ENCODE measurements at places on chromosomes 1 and 21.

DNA sequence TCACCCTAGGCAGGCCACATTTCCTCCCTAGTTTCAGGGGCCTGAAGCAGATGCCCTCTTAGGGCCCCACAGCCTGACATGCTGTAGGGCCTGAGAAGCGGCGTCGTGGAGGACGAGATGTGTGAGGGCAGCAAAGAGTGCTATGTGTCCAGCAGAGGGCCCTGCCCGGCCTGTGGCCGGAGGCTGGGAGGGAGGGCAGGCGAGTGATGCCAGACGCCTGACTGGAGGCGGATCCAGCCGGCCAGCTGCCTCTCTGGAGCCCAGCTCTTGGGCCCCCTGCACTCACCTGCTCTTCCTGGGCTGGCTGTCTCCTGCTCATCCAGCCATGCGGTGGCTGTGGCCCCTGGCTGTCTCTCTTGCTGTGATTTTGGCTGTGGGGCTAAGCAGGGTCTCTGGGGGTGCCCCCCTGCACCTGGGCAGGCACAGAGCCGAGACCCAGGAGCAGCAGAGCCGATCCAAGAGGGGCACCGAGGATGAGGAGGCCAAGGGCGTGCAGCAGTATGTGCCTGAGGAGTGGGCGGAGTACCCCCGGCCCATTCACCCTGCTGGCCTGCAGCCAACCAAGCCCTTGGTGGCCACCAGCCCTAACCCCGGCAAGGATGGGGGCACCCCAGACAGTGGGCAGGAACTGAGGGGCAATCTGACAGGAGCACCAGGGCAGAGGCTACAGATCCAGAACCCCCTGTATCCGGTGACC, at the start of gene GPR37L1:
Gene GPR37L1 (plus strand): TSS at position 279 of the 697 bp plus-strand sequence. CDS start 47 bp downstream, at position 326.
- DNase-seq, result no peak

GRCh38 chr1:117366177-117367045, 838 bp upstream of the MAN1A2 start:
- DNase-seq, result peak; percentile 83

DNA sequence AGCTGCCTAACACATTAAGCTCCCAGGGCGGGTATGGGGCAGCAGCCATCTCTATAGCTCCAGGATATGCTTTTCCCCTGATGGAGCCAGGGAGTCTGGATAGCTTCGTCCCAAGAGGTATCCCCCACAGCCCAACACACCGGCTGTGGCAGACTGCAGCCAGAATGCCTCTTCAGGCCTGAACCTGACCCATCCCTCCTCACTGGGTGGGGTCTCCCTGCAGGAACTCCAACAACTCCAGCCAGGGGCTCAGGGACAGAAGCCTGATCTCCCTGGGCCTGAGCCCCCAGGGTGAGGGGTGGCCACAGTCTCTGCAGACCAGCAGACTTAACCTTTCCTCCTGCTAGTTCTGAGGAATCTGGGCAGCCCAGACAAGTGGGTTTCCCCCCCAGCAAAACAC, 159.9 kb downstream of the LRRIQ3 start:
- no peak for DNase-seq

DNA sequence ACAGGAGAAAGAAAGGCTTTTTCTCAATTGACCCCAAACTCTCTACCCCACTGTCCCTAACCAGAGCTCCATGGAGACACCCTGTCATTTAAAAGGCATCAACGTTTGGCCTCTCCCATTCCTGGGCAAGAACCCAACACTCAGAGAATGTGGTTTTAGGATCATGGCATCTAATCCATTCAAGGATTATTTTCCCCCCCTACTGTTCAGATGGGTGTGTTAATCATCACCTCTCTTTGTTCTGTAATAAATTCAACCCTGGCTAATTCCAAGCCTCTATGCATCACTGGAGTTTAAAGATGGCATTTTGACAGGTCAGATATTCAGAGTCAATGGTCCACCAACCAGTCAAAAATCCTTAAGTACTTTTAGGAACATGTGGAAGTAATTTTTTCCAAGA, 42.7 kb downstream of the TBX15 start:
- no peak for DNase-seq

DNA sequence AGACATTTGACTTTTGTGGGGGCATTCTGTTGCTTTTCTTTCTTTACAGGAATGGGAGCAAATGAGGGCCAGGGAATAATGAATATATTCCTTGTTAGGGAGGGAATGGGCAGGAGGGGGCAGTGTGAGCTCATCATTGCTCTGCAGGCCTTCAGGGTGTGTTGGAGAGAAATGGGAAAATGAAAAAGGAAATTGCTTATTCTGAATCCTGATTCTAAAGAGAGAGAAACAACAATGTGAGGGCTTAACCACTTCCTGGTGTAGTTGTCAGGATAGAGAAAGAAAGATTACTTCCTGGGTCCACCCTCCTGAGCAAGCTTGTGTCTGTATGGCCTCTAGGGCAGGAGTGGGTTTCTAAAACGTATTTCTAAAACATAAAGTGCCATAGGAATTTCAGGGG, 28.3 kb downstream of the VANGL2 start:
- DNase-seq, result peak; percentile 32

DNA sequence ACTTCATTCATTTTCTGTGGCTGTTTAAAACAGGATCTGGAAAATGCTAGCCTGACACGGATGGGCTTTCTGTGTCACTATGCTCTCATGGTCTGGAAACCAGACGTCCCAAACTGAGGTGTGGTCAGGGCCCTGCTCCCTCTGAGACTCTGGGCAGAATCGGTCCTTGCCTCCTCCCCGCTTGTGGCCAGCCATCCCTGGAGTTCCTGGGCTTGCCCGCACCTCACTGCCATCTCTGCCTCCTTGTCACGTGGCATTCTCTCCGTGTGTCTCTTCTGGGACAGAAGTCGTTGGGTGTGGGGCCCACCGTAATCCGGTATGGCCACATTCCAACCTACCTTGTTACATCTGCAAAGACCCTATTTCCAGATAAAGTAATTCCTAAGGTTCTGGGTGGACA, 10.1 kb upstream of the ACTRT2 start:
- no peak for DNase-seq

DNA sequence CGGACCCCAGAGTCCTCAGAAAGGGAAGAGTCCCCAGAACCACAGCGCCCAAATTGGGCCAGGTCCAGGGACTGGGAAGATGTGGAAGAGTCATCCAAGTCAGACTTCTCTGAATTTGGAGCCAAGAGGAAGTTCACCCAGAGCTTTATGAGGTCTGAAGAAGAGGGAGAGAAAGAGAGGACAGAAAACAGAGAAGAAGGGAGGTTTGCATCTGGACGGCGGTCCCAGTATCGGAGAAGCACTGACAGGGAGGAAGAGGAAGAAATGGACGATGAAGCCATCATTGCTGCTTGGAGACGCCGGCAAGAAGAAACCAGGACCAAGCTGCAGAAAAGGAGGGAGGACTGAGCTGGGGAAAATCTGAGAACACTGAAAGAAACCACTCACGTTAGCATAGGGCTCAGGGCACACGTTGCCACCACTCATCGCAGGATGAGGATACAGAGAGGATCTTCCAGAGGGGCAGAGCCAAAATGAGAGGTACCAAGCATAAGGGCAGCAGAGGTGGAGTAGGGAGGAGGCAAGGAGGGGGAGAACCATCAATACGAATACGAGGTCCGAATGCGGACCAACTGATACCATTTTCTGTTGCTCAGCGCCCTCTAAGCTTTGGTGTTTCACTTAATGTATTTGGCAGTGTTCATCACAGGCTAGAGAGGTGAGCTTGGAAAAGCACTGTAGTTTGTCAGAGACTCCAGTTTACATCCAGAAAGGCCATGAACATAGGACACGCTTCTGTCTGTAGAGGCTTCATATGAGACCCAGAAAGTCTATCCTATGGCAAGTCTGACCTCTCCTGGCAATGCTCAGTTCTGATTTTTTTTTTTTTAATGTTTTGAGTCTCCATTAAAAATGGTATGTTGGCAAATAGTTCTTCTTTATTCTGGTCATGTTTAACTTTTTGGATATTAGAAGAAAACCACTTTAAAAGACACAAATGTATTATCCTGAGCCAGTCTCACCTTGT, 34.7 kb downstream of the STYXL2 start:
- DNase-seq, result no peak

- DNase-seq, result peak; percentile 44
These were observed 113.0 kb upstream of the SLC25A33 start for GRCh38 chr1:9426291-9426711.

DNA sequence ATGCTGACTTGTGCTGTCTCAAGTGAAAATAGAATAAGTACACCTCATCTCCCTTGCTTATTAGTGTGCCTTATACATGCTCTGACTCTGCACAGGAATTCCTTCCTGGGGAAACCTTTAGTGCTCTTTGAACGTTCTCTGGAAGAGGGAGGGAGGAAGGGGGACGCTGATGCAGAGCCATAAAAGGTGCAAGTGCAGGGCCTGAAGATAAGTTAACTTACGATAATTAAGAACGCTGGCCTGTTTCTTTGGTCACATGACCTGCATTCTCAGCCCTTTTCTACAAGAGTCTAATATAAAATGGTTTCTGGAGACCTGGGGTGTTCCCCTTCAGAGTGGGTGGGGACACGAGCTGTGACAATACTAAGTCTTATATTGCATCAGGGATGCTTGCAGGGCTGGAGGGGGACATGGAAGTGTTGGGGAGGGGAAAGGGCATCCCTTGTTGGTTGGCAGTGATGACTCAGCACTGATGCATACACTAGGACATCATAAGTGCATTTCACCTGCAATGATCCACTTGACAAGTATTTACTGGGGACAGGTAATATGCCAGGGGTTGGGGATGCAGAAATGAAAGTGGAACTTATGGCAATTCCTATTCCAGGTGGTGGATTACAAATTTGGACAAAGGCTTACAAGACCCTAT, 26.3 kb upstream of the KIAA0040 start:
- DNase-seq, result no peak

- DNase-seq, result no peak
These were observed 74.8 kb downstream of the NOS1AP start for GRCh38 chr1:162144268-162144667.

- no peak for DNase-seq
These were observed 2.3 kb upstream of the JAM2 start for GRCh38 chr21:25636727-25637126.

DNA sequence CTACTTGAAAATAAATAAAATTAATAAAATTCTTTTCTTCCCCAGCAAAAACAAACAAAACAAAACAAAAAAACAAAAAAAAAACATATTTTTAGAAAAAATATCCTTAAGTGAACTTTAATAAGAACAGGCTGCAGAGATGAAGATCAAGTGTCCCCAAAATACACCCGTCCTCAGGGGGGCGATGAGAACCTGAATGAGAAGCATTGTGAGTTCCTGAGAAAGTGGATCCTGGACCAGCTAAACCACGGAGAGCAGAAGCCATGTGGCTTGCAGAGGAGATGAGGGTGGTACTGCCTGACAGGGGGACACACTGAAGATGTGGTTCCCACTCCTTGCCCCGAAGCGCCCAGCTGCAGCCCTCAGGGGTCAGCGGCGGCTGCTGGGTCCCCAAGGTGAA, 89.3 kb downstream of the ITPKB start:
- DNase-seq, result no peak

DNA sequence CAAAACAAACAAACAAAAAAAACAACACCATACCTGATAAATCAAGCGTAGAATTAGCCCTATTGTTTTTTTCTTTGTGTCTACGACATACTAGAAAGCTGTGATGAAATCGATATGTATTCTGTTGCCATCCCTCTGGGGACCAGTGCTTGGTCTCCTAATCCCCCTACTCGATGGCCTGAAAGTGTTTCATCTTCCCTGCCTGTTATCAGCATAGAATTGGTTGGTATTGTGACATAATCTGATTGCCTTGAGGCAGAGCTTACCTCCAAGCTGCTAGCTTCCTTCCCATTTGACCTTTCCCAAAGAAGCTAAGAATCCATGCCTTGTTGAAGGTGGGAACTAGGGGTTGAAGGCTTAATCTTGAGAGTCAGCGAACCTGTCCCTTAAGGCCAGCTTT, 40.7 kb upstream of the PIGV start:
- no peak for DNase-seq

GRCh38 chr1:66223681-66224080, 310.3 kb upstream of the SGIP1 start:
- DNase-seq, result no peak

DNA sequence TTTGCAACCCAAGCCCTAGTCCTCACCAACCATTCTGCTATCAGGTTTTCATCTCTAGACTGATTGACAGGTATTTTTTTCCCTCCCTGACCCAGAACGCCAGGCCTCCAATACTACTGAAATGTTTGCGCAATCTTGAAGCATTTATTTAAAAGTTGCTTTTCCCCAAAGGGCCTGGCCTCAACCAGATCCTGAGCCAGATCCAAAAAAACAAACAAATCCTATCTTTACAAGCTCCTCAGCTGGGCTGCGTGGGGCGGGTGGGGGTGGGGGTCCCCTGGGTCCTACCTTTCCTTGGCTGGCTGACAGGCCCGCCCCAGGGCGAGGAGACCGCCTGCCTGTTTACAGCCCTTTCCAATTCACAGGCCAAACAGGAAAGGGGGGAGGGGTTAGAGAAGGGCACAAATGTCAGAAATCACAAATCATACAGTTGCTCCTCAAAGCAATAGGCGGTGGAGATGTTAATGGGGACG, 98.8 kb downstream of the FOXD2 start:
- DNase-seq, result no peak

- no peak for DNase-seq
These were observed 473.0 kb upstream of the VAMP3 start for GRCh38 chr1:7298145-7298544.

GRCh38 chr1:906600-907420, 16.9 kb upstream of the SAMD11 start:
- no peak for DNase-seq

Data from stimulated activated CD4-positive, alpha-beta T cell treated with anti-CD3 and anti-CD28 coated beads, Interleukin-12 subunit alpha, Interleukin-12 subunit beta, amount 100 ng/mL, for 4 hours (primary cell).